ENCODE measurements at places on chromosomes 3 and 15. TPM values are rescaled to one million over a fixed set of nuclear protein-coding genes. Genes with fewer than 3 reads are reported as not detected.

GOLGA8J gene
- 0.28 TPM for total RNA-seq

SMCO1 gene
- 0.28 TPM for total RNA-seq

C3orf70 gene
- 1.9 TPM for total RNA-seq

THOC7 gene
- 40.9 TPM for total RNA-seq

IQCF5 gene
- total RNA-seq: not detected

TNIK gene
- 38.3 TPM for total RNA-seq

IL17RD gene
- total RNA-seq: 1.7 TPM
